Umbilical cord (tissue), 2 donors: ENCODE measurements at places on chromosomes 6 and 20. TPM values are rescaled to one million over a fixed set of nuclear protein-coding genes. Genes with fewer than 3 reads are reported as not detected.
A peak's percentile ranks its signal among the peaks of the same experiment; 100 is the strongest.

DNA sequence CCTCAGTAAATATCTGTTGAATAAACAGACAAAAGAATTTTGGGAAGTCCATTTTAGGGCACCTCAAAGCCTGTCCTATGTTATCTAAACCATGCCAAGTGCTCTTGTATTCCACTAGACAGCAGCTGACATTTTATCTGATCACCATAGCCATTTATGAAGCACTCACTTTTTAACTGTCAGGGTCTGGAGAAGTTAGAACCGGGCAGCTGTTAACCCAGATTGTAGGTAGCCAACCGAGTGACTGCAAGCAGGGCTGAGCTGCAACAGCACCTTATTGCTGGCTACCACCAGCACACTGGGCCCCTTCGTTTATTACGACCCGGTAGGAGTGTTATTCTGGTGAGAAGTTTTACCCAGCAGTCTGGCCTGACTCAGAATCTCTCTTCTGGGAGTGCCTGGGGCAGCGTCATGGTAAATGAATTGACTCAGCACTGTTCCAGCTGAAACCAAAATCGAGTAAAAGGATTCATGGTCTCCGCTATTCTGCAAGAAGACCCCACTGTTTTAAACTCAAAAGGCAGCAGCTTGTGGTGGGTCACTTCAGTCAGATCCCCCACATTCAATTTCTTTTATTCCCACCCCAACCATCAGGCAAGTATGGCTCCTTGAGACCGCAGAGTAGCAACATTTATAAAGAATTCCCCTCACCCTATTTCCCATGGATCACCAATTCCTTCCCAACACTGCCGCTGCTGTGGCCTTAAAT, 1.7 kb downstream of the UBE2V1 start:
- no peak for DNase-seq

GRCh38 chr6:15500901-15501825, 161.7 kb downstream of the DTNBP1 start:
- DNase-seq, result no peak

GRCh38 chr6:5343998-5344397, 82.7 kb downstream of the FARS2 start:
- DNase-seq, result no peak

- DNase-seq, result no peak
Observed at GRCh38 chr6:4950836-4951533, 52.9 kb downstream of the RPP40 start.

DNA sequence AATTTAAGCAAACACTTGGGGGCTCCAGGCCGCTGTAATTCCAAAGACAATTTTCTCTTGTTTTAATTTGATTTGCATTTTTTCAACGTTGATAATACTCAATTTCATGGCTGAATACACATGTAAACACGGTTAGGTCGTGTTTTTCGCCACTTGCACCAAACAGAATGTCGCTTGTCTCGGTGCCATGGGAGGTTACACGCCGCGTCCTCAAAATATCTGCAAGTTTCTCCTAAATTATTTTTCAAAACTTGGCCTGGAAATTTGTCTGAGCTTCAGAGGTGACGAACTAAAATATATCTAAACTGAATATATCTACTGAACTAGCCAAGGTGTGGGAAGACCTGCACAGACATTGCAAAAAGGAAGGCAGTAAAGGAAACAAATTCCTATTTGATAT, 15.0 kb downstream of the FOXA2 start:
- DNase-seq, result no peak

- peak; percentile 18 for DNase-seq
Observed at GRCh38 chr6:46948699-46949098, 27.0 kb upstream of the ADGRF5 start.

GRCh38 chr6:38057994-38058393, 238.5 kb downstream of the ZFAND3 start:
- no peak for DNase-seq

DNA sequence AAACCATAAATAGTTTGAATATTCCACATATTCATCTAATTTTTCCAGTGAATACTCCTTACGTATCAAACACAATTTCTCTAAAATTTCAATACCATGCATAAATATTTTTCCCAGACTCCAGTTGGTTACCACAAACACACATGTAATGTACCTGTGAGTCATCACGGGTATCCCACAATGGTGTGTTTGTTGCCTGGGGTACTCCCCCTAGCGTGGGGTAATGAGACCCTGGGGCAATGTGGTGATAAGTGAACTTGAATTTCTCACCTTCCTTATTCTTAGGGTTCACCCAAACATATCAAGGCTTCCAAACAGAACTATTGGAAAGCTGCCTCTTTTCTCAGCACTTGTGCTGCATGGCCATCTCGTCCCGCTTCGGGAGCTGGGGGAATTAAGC, 51.0 kb downstream of the STX7 start:
- no peak for DNase-seq

The RIPPLY2 gene
- total RNA-seq, result 7.0 TPM

The GJA1 gene
- total RNA-seq, result 736 TPM

The MED20 gene
- 15.2 TPM for total RNA-seq

The HLA-DQB1 gene
- total RNA-seq, result 0.24 TPM

The PPP1R11 gene
- total RNA-seq, result 8.9 TPM

The SEMG2 gene
- total RNA-seq, result 0.48 TPM

The COL20A1 gene
- 1.2 TPM for total RNA-seq

The CCDC170 gene
- total RNA-seq, result 1.4 TPM

The EDN3 gene
- 18.5 TPM for total RNA-seq

The ZNF512B gene
- 8.9 TPM for total RNA-seq

The TRMT6 gene
- total RNA-seq, result 11.6 TPM
